NCI-H2081 (cell line): ENCODE measurements at places on chromosomes 2 and 18.

DNA sequence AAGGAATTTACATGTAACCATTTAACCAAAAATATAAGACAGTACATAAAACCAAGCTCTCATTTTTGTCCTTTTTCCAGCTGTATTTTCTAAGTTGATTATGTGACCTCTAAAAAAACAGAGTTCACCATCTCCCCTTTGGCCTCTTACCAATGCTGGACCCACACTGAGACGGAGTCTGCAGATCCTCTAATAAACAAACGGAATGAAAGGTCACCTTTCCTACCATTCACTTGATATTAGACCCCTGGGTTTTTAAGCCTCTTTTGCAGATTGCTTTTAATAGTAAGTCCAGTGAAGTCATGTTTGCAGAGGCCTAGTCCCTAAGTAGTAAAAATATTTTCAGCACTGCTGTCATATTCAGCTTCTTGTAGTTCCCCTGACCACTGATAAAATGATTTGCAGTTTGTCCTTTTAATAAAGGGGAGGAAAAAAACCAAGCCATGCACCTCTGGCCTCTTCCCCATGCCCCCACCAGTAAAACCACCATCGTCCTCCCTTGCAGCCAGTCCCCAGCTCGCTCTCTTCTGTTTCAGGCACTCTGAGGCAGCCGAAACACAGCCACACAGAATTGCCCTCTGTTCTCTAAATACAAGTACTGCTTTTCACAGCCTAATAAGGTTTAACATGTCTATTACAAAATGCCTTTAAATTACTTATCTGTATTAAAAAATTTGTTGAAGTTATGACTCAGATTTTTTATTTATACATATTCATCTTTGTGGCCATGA lies 427.5 kb downstream of the PARD3B start:
- no peak for DNase-seq

DNA sequence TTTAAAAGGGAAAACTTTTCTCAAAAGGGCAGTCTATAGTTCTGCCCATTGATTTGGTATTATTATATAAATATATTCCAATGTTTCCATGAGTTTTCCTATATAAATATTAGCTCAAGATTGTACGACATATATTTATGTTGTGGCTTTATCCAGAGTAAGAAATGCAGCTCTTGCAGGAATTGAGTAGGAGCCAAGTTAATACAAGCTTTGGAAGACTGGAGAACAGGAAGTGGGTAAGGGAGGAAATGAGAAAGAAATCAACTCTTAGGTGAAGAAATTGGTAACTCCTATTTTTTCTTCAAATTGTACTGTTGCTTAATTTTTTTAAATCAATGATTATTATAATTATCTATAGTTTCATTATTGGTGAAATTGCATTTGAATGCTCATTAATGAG lies 105.4 kb upstream of the FAM117B start:
- no peak for DNase-seq

- DNase-seq, result no peak
Measured at GRCh38 chr2:231687961-231688360, 20.4 kb upstream of the PTMA start.

DNA sequence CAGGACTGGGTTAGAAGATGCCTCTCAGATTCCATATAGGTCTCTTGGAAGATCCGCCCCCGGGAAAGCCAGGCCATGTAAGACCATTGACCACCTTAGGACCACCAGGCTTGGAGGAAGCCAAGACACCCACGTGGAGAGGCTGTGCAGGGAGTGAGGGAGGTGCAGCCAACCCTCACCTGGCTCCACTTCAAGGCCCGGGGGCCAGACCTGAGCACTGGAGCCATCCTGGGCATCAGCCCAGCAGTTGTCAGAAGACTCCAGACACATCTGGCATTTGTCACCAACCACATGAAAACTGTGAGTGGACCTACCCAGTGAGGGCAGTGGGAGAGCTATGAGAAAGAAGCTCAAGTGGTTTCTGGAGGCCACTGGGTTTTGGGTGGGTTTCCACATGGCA lies 214.4 kb downstream of the MYT1L start:
- DNase-seq, result no peak

- no peak for DNase-seq
Measured at GRCh38 chr2:68365087-68365486, at the start of gene PLEK. Gene PLEK (plus strand): TSS chr2:68365282. CDS start chr2:68365352, 70 bp downstream.
